ENCODE measurements at places on chromosomes 11 and 22.

GRCh38 chr11:64396079-64396591 lies 37.2 kb downstream of the RPS6KA4 start:
- DNase-seq = no peak

GRCh38 chr11:46832511-46833214 lies 13.4 kb downstream of the CKAP5 start:
- no peak for DNase-seq

- DNase-seq = no peak
Observed at GRCh38 chr11:110514967-110515366, 85.2 kb downstream of the FDX1 start.

- no peak for DNase-seq
Observed at GRCh38 chr11:2781408-2782274, 81.8 kb upstream of the KCNQ1OT1 start.

DNA sequence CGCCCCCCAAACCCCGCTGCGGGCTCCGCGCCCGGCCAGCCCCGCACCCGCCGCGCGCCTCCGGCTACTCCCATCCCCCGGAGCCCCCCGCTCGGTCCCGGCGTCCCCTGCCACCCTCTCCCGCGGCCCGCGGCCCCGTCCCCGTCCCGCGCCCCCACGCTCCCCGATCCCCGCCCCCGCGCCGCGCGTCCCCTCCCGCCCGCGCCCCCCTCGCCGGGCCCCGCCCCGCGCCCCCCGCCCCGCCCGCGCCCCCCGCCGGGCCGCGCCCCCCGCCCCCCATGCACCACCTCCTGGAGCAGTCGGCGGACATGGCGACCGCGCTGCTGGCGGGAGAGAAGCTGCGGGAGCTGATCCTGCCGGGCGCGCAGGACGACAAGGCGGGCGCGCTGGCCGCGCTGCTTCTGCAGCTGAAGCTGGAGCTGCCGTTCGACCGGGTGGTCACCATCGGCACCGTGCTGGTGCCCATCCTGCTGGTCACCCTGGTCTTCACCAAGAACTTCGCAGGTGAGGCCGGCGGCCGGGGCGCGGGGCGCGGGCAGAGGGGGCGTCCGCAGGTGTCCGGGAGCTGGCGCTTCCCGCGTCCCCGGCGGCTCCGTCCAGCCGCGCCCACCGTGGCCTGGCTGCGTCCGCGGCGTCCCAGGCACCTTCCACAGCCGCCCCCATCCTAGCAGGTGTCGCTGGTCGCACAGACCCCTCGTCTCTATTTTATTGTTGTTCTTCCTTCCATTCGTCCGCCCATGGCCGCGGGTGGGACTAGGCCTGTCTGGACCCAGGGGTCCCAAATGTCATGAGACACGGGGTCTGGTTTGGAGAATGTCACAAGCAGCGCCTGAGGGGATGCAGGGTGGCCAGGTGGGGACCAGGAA lies at the start of gene PANX2:
Gene PANX2, plus strand, starts transcription at position 279 of the 866 bp plus-strand sequence. Its CDS starts 0 bp downstream, at position 279.
- no peak for DNase-seq

DNA sequence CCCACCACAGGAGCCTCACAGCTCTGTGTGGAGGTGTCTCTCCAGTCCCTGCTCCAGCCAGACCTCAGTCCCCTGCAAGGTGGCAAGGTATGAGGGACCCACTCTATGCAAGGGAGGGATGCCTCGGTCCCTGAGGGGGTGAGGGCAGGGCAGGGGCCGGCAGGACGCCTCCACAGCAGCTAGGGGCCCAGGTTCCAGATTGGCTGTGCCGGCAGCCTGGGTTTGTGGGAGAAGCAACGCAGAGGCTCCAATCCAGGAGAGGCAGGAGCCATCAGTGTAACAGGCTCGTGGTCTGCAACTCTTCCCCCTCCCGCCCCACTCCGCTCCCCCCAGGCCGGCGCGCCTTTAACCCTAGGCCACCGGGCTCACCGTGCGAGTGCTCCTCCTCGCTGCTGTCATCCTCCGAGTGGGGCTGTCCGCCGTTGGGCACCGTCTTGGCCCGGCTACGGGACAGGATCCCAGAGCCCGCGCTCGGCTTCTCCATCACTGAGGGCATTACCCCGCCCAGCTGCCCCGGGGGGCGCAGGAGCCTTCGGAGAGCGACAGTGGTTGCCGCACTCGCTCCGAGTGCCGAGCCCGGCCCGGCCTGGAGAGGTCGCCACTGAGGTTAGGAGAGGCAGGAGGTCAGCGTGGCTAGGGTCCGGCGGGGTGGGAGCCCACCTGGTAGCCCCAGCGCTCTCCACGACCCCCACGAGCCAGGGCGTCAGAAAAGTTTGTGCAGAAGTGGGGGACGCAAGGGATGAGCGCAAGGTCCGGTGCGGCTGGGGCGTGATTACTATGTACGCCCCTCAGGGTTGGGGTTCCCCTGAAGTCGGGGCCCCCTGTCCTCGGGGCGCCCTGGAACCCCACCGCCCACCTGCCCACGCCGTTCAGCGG lies 765 bp downstream of the RCOR2 start:
- no peak for DNase-seq

Data from NCI-H1048 (cell line).